RPMI7951 (cell line): ENCODE measurements at places on chromosomes 5 and 9. TPM values are rescaled to one million over a fixed set of nuclear protein-coding genes. Genes with fewer than 3 reads are reported as not detected.

GRCh38 chr9:117835798-117836197 lies 131.6 kb downstream of the TLR4 start:
- DNase-seq, result no peak

- peak; percentile 9 for DNase-seq
Measured at GRCh38 chr9:77673941-77674791, 26.0 kb upstream of the GNA14 start.

DNA sequence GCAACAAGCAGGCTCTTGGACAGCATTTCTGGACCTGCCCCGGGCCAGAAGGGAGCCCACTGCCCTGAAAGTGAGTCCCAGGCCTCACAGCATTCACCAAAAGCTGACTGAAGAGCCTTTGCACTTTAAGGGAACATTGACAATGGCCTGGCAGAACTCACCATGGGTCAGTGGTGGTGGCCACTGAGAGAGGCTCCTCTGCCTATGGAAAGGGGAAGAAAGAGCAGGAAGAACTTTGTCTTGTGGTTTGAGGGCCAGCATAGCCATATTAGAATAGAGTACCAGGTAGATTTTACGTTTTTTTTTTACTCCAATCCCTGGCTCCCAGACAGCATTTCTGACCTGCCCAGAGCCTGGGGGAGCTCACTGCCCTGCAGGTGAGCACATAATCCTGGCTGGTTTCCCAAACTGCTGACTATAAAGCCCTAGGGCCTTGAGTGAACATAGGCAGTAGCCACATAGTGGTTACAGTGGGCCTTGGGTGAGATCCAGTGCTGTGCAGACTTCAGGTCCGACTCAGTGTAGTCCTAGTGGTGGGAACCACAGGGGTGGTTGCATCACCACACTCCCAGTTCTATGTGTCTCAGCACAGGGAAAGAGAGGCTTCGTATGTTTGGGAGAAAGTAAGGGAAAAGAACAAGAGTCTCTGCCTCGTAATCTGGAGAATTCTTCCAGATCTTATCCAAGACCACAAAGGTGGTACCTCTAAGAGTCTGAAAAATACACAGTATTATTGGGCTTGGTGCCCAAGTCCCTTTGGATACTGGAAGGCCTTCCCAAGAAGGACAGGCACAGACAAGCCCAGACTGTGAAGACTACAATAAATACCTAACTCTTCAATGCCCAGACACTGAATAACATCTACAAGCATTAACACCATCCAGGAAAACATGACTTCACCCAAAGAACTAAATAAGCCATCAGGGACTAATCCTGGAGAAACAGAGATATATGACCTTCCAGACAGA lies 89.5 kb downstream of the TSSK1B start:
- DNase-seq, result peak; percentile 77

DNA sequence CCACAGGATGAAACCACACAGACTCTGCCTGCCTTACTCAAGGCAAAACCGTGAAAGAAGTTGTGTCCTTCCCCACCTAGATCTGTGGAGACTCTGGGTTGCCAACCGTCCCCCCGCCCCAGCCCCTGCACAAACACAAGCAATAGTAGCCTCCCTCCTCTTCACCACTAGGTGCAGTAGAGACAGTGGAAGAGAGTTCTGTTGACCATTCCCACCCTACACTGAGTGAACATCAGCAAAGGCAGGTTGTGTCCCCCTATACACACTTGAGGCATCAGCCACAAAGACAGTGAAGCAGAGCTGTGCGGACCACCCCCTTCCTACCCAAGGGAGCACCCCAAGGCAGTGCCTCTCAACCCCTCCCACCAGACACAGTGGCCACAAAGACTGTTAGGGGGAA lies 223.7 kb upstream of the NFIL3 start:
- DNase-seq, result no peak

- no peak for DNase-seq
Measured at GRCh38 chr9:86796666-86797065, 150.6 kb downstream of the GAS1 start.

DNA sequence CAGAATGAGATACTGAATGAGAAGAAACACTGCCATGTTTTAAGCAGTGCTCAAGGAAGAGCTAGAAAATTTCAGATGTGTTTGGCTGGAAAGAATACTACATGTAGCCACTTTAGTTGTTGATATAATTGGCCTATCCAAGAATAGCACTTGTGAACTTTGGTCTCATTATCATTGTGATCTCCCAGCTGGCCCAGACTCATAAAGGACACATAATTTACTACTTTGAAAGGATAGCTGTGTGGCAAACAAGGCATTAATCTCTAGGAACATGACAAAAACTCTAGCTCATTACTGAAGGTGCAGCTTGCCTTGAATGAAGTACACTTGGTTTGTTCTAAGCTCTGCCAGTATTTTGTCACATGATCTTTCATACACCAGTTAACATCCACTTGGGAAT lies 356.3 kb downstream of the CSNK1G3 start:
- no peak for DNase-seq

- no peak for DNase-seq
Measured at GRCh38 chr9:16753256-16753655, 117.2 kb downstream of the BNC2 start.

GRCh38 chr9:38281917-38282316 lies 110.6 kb upstream of the ALDH1B1 start:
- no peak for DNase-seq

DNA sequence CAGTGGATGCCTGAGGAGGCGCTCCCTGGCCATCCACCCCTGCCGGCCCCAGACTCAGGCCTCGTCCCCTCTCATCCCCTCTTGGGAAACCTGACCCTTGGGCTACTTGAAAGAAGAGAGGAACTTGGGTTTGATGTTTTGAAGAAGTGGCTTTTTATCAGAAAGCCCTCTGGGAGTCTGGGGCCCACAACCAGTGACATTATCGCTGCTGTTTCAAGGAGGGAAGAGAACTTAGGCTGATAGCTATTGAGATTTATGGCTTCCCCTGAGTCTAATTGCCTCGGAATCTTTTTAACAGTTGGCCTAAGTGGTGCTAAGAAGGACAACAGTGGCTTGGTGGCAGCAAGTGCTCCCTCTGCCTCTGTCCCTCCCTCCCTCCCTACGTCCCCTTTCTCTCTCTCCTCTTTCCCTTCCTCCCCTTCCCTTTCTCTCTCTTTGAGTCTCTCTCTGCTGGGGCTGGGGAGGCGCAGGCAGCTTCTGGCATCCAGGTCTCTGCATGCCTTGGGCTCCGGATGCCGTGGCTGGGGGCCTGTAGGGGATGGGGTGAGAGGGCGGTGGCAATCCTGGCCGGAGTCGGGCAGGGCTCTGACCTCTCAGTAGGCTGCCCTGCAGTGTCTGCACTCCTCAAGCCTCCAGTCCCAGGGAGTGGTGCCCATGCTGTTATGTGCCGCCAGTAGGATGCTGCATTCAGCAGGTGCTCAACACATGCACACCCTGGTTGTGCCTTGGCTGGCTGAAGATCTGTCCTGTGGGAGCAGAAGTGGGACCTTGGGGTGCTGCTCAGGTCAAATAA lies 49.6 kb upstream of the RXRA start:
- DNase-seq, result no peak

- no peak for DNase-seq
Measured at GRCh38 chr9:93256878-93257807, 73.2 kb downstream of the WNK2 start.

- no peak for DNase-seq
Measured at GRCh38 chr9:112665347-112665746, 52.6 kb downstream of the INIP start.

- no peak for DNase-seq
Measured at GRCh38 chr5:18018472-18018871, 384.2 kb downstream of the TAF11L14 start.

- DNase-seq, result no peak
Measured at GRCh38 chr5:122749886-122750285, 25.0 kb upstream of the SNX2 start.

DNA sequence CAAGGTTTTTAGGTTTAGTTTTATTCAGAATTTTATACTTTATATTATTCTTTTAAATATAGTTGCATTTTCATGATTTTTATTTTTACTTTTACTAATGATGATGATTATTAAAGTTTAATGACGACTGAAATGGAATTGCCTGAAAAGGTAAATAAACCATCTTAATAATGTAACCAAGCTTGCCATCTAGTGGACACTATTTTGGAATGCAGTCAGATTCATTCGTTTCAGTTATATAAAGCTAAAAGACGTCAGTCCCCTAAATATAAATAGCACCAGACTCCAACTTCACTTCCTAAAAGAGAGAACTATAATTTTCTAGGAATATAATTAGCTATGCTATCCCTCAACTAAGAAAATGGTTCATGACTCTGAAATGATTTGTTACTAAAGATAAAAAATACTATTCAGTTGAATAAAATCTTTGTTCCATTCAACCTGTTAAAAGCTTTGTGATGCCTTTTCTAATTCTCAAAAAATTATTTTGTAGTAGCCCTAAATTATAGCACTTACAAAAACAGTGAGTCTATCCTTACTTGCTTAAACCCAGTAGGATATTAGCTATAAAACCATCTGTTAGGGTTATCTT lies 19.9 kb downstream of the ABITRAM start:
- peak; percentile 53 for DNase-seq

GRCh38 chr9:127684576-127684975 lies 22.2 kb upstream of the CFAP157 start:
- DNase-seq, result peak; percentile 82

- peak; percentile 46 for DNase-seq
Measured at GRCh38 chr5:160133071-160133917, 14.0 kb upstream of the PWWP2A start.

Gene GKAP1
- total RNA-seq, result 0.29 and 0.72 TPM in 2 replicates

Gene IFNE
- total RNA-seq, result 0.10 and 0.72 TPM in 2 replicates

Gene GOLM1
- total RNA-seq, result 29.9 and 31.9 TPM in 2 replicates

Gene NCS1
- total RNA-seq, result 23.2 and 26.4 TPM in 2 replicates

Gene FOXD4
- total RNA-seq, result not detected in 2 replicates

Gene SPINK4
- total RNA-seq, result not detected in 2 replicates

Gene FCN2
- total RNA-seq, result not detected in 2 replicates

Gene MARVELD2
- 1.1 and 2.5 TPM in 2 replicates for total RNA-seq

Gene MYMK
- not detected in 2 replicates for total RNA-seq
